ENCODE measurements at places on chromosomes 13 and 19.

DNA sequence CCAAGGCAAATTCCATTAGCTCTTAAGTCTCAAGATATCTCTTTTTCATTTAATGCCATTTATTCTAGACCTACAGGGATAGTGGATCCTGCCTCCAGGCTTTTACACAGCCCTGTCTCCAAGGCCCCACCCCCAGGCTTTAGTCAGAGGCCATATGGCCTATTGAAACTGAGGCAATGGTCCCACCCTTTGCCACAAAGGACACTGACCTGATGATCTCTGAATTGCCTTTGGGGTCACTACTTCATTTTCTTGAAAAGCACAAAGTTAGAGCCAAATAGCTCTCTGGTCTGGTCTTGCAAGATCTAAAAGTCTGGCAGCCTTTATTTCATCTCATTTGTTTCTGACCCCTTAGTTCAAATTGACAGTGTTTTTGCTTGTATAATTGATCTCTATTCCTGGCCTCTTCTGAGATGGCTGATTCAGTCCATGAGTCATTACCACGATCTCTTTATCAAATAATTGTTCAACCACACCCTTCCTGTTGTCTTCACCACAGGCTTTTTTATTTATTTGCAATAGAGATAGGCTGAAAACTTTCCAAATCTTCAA is 209.8 kb downstream of the FGF14 start:
- DNase-seq: no peak

DNA sequence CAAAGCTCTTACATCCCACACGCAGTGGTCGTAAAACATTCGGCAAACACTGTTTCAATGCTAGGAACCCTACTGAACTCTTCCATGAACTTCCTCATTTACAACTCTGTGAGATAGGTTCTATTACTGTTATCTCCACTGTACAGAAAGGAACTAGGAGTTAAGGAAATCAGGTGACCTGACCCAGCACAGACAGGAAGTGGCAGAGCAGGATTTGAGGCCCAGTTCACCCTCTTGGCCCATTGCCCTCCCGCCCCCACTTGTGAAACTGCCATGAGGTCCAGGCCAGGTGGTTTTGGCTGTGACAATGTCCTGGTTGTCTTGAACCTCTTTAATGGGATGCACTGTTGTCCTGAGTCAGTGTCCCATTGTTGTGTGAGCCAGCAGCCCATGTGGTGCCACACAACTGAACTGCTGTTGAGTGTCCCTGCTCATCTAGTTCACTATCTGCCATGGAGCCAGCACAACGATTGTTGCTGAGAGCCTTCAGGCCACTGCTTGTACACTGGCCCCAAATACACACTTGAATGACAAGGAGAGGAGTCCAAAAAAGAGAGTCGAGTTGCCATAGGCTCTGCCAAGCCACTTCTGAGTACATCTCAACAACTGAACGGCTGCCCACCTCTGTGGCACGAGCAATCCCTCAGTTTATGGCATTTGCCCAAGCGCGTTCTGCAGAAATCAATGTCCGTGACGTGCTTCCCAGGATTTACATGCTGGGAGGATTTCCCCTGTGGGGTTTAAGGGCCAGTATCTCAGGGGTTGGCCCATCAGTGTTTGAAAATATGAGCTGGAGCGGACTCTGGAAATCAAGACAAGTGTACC is 484.6 kb downstream of the TSHZ3 start:
- no peak for DNase-seq

GRCh38 chr13:79003989-79004898 is 345.3 kb upstream of the OBI1 start:
- no peak for DNase-seq

DNA sequence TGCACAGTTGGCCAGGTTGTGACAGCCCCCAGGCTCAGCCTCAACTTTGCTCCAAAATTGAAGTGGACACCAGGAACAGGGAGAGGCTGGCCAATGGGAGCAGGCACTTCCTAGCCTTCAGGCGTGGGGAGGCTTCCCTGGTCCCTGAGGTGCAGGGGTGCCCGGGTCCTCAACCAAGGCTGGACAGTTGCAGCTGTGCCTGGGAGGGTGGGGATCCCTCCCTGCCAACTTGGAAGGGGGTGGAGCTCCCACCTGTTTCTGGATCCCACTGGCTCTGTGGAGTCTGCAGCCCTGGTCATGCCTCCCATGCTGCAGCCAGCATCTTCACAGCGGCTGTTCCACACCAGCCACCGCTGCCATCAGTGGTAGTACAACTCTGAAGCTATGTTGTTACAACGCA is 502.8 kb upstream of the SLITRK5 start:
- DNase-seq: no peak
